ENCODE measurements at places on chromosomes 1 and 21.

- DNase-seq = peak; percentile 52
Measured at GRCh38 chr1:168225476-168226190, at the start of gene SFT2D2. Gene SFT2D2, plus strand, starts transcription at chr1:168226004. Its CDS starts 76 bp downstream, at chr1:168226080.

DNA sequence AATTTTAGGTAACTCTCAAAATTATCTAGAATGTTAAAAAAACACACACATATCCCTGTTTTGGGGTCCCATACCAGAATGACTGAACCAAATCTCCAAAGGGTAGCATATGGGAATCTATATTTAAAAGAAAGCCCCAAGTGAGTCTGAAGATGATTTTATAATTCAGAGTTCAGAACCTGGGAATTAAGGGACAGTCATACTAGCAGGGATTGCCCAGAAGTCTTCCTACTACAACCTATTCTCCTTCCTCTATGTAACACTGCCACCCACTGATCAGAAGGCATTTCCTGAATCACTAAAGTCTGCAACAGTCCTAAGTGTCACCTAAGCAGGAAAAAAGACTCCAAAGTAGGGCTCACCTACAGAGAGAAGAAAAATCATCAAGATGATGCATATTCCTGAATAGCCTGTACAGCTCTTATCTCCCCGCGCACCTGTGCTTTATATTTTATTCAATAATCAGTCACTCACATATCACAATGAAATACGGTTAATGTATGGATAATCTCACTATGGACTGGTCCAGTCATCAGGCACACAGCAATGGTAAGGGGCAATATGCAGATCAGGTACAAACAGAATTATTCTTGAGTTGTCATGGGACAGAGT is 4.9 kb downstream of the RGS1 start:
- no peak for DNase-seq

GRCh38 chr21:44711327-44712202 is at the start of gene TSPEAR:
Gene TSPEAR, minus strand, starts transcription at chr21:44711572. Its CDS starts 58 bp downstream, at chr21:44711514.
- no peak for DNase-seq

DNA sequence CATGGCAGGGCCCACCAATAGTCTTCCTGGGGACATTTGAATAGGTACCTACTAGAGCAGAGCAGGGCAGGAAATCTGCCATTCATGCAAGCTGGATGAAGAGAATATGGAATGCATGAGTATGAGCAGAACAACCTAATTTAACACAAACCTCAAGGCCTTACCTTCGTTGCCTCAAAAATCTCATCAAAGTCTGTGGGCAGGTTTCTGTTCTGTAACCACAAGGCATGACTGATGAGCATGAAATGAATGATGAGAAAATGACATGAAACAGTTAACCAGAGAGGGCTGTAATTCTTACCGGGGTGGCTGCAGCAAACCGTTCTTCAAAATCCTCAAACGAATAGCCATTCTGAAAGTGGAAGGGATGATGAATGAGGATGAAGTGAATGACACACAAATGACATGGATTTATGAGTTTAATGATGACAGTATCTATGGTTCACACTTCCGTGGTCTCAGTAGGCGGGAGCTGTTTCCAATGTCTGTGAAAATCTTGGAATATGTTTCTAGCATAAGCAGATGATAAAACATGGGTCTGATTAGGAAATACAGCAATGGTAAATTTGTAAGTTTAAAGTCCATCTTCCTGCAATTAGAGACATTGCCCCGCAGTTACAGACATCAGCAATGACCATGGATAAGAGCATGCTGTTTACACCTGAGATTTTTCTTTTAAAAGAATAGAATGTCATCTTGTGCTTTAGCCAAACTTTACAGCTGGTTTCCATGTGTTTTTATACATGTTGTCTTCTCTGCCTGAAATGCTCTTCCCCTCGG is 67.6 kb upstream of the C8B start:
- DNase-seq = no peak

GRCh38 chr1:100458661-100459357 is 79.1 kb upstream of the GPR88 start:
- DNase-seq = no peak

GRCh38 chr1:245475126-245475525 is 320.3 kb downstream of the KIF26B start:
- no peak for DNase-seq

DNA sequence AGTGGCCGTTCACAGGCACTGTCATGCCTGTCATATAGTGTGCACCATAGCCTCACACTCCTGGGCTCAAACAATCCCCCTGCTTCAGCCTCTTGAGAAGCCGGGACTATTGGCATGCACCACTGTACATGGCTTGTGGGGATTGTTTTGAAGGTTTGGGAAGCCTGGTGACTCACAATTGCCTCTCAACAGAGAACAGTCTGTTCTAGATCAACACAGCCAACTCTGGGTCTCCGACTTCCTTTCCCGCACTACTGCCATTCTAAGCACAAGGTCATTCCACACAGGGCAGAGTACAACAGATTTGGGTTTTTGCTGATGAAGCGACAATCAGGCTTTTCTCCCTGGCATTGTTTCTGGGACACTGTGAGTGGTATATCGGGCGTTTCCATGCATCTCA is 15.5 kb upstream of the AHCTF1 start:
- no peak for DNase-seq

DNA sequence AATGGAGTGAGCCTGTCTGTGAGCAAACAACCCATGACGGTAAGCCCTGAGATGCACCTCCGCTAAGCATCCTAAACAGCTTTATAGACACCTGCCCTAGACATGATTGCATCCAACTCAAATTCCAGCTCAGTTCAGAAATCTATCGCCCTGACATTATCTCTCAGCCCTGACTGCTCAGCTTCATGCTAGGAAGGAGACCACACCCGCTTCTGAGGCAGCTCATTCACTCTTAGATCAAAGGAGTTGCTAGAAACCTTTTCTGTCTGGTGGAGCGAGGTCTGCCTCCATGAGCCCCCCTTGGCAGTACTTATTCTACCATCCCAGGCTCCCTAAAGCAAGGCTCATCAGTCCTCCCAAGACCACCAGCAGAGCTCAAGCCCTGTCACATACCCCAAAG is 17.0 kb downstream of the IL10RB start:
- DNase-seq = no peak

DNA sequence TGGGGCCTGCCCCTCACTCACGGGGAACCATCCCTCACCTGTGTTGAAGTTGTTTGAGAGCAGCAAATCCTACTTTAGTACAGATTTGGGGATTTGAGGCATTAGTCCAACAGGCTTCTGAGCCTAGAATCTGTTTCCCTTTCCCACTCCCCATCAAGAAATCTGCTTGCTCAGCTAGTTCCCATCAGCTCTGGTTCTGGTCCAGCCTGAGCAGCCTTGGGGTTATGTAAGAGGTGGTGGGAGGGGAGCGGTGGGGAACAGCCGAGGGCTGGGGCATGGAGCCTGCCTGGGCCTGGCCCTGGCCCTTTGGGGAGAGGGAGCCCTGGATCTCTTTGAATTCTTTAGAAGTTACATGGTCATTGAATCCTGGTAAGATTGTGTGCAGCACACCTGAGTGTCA is 4.1 kb downstream of the GSTM5 start:
- DNase-seq = no peak

DNA sequence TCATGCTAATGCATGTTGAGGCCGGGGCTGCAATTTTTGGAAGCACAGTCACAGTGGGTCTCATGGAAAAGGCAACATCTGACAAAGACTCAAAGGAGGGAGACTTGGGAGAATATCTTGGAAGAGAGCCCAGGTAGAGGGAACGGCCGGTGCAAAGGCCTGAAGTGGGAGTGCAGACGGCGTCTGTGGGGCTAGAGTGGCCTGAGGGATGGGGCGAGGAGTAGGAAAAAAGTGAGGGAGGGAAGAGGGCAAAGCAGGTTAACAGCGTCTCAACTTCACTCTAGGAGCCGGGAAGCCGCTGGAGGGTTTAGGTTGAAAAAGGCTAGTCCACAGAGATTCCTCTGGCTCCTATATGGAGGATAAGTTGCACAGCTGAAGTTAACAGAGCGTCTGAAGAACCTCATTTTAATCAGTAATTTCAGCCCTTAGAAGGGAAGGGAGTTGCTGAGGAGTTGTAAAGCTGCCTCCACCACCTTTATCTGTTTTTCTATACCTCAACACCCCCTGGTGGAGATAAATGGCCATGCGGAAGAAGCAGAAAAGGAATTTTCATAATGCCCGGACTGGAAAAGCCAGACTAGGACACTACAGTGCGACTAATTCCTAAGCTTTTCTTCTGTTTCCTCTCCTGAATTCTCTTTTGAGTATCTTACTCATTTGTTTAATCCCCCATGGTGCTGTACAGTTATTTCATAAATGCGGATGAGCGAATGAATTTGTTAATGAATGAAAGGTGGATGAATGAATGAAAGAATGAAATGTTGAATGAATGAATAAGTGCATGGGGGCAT is 78.7 kb upstream of the ZNF281 start:
- peak; percentile 24 for DNase-seq

DNA sequence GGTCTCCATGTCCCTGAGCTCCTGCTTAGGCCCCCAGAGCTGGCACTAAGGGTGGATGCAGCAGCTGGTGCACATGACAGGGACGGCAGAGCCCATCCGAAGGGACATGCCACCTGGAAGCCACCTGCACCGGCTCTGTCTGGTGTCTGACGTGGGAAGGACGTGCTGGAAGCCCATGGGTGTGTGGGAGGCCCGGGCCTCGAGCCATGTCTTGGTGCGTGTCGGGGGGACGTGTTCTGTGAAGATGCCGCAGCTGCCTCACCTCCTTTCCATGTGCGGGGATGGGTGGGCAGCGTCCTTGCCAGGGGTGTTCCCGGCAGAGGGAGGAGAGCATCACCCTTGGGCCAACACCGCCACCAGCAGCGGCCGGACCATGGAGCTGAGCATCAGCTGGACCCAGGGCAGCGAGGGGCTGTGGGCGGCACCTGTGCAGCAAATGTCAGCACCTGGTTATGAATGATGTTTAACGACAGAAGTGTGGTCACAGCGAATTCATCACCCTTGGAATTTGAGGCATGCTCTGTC is 15.5 kb upstream of the POFUT2 start:
- DNase-seq = no peak

- DNase-seq = no peak
Measured at GRCh38 chr21:25560891-25561290, 46.4 kb downstream of the MRPL39 start.

GRCh38 chr1:155166051-155166470 is 7.0 kb downstream of the KRTCAP2 start:
- no peak for DNase-seq

DNA sequence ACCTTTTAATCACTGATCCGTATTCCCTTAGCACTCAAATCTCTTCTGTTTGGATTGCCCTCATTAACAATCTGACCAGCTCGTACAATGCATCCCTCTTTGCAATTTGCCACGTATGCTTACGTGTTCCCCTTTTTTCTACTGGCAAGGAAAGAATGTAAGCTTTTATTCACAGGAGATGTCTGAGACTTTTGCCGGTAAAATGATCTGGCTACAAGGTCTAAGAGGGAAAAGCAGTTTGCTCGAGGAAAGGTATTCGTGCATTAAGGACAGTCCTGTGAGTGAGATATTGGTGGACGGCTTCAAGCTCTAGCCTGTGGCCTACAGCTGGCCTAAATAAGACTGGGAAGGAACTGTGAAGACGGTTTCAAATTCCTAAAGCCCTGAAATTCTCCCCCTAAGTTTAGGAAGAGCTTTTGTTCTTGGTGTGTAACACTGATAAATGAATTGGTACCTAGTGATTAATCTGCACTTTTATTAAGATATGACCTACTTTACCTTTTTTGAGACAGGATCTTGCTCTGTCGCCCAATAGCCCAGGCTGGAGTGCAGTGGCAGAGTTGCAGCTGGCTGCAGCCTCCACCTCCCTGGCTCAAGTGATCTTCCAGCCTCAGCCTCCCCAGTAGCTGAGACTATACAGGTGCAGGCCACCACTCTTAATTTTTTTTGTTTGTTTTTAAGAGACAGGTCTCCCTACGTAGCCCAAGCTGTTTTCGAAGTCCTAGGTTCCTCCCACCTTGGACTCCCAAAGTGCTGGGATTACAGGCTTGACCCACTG is 895 bp upstream of the UBR4 start:
- DNase-seq = no peak

DNA sequence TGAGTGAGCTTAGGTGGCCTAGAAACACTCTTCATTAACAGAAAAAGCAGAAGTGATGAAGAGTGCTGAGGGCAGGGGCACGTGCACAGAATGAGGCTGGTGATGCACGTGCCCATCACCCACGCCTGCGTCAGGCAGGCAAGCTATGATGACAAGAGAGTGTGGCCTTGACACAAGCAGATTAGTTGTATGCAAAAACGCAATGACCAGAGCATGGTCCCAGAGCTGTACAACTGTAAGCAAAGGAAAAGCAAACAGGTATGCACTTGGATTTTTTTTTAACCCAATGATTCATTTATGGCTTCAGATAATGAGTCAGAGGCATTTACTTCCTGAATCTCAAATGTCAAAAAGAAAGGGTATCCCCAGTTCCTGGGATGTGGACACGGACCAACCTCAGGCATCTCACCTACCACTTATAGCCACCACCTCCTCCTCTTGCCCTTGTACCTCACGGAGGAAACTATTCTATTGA is 9.1 kb upstream of the TMEM61 start:
- no peak for DNase-seq

- no peak for DNase-seq
Measured at GRCh38 chr1:235758931-235759330, 107.8 kb downstream of the LYST start.

- DNase-seq = no peak
Measured at GRCh38 chr1:61220536-61220935, 138.2 kb downstream of the NFIA start.

DNA sequence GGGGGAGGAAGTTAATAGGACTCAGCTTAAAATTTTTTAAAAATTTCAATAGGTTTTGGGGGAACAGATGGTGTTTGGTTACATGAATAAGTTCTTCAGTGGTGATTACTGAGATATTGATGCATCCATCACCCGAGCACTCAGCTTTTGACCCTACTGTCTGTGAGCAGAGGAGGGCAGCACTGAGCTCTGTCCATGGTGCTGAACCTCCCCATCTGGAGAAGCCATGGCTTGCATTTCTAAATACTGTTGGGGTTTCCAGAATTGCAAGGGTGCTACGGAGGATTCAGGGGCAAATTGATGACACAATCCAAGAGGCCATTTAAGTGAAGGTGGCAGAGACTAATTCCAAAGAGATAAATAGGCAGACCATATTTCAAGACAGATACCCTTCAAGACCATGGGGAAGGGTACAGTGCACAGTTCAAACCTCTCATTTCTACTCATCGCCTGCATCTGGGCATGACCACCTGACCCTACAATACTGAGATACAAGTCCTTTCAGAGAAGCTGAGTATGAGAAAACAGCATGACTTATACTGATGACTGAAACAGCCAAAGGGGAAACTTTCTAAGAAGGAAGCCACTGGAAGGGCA is 17.2 kb downstream of the SYT2 start:
- DNase-seq = peak; percentile 42

Data from stimulated activated CD4-positive, alpha-beta T cell treated with anti-CD3 and anti-CD28 coated beads, TNF-alpha, amount 100 ng/mL, for 24 hours (primary cell).